ENCODE measurements at places on chromosomes 1 and 21. TPM values are rescaled to one million over a fixed set of nuclear protein-coding genes. Genes with fewer than 3 reads are reported as not detected.

FAAH gene
- polyA plus RNA-seq = 21.4 TPM

PGLYRP3 gene
- not detected for polyA plus RNA-seq

LCE1F gene
- polyA plus RNA-seq = not detected

TDRD5 gene
- 5.1 TPM for polyA plus RNA-seq

MFAP2 gene
- polyA plus RNA-seq = 180 TPM

ACTL8 gene
- polyA plus RNA-seq = not detected

ANGPTL7 gene
- 0.10 TPM for polyA plus RNA-seq

ZMYM1 gene
- 27.0 TPM for polyA plus RNA-seq

PROX1 gene
- polyA plus RNA-seq = 8.5 TPM

KIF14 gene
- 12.4 TPM for polyA plus RNA-seq

ITSN1 gene
- 56.2 TPM for polyA plus RNA-seq

WNT3A gene
- 0.07 TPM for polyA plus RNA-seq

SMIM11 gene
- polyA plus RNA-seq = 5.7 TPM

RNU1-4 gene
- polyA plus RNA-seq = 1.9 TPM

PTGS2 gene
- 0.78 TPM for polyA plus RNA-seq

RIMS3 gene
- polyA plus RNA-seq = 1.9 TPM

CNR2 gene
- polyA plus RNA-seq = 0.08 TPM

FCRL3 gene
- polyA plus RNA-seq = not detected

ZNF678 gene
- polyA plus RNA-seq = 16.9 TPM
